ENCODE measurements at places on chromosomes 2 and 18. TPM values are rescaled to one million over a fixed set of nuclear protein-coding genes. Genes with fewer than 3 reads are reported as not detected.

SERPINB4 gene
- 1.9 TPM for total RNA-seq

RESP18 gene
- not detected for total RNA-seq

DNAJC5G gene
- not detected for total RNA-seq

CXCR1 gene
- 0.11 TPM for total RNA-seq

VWC2L gene
- total RNA-seq: not detected

GALNT3 gene
- total RNA-seq: 89.5 TPM

TMEFF2 gene
- 0.08 TPM for total RNA-seq

CTNNA2 gene
- total RNA-seq: not detected

AMER3 gene
- total RNA-seq: not detected

GRHL1 gene
- total RNA-seq: 10.1 TPM

NPHP1 gene
- total RNA-seq: 3.7 TPM

IL36B gene
- total RNA-seq: not detected

TLX2 gene
- total RNA-seq: 0.08 TPM

IL36A gene
- total RNA-seq: not detected

SCN7A gene
- not detected for total RNA-seq

CTAGE1 gene
- not detected for total RNA-seq

GAD1 gene
- 2.1 TPM for total RNA-seq

DYNAP gene
- not detected for total RNA-seq

QPCT gene
- 9.7 TPM for total RNA-seq

IL36G gene
- total RNA-seq: 5.0 TPM

OBSL1 gene
- 29.7 TPM for total RNA-seq

CDKL4 gene
- not detected for total RNA-seq

MC4R gene
- not detected for total RNA-seq

SIX2 gene
- not detected for total RNA-seq

MROH2A gene
- not detected for total RNA-seq

DIPK1C gene
- total RNA-seq: not detected

FRZB gene
- 0.08 TPM for total RNA-seq

PARD6G gene
- total RNA-seq: 32.2 TPM

LRP1B gene
- total RNA-seq: under 0.01 TPM

MOB1A gene
- total RNA-seq: 96.1 TPM

C2orf74 gene
- 13.7 TPM for total RNA-seq

SNORC gene
- total RNA-seq: 1.2 TPM

SATB2 gene
- 0.30 TPM for total RNA-seq

CHRNA1 gene
- total RNA-seq: not detected

ADRA2B gene
- total RNA-seq: 0.08 TPM

GALNT13 gene
- not detected for total RNA-seq

SP140 gene
- not detected for total RNA-seq

CFAP53 gene
- 0.86 TPM for total RNA-seq

XIRP2 gene
- total RNA-seq: not detected
